ENCODE measurements at places on chromosomes 5 and 9. TPM values are rescaled to one million over a fixed set of nuclear protein-coding genes. Genes with fewer than 3 reads are reported as not detected.

DNA sequence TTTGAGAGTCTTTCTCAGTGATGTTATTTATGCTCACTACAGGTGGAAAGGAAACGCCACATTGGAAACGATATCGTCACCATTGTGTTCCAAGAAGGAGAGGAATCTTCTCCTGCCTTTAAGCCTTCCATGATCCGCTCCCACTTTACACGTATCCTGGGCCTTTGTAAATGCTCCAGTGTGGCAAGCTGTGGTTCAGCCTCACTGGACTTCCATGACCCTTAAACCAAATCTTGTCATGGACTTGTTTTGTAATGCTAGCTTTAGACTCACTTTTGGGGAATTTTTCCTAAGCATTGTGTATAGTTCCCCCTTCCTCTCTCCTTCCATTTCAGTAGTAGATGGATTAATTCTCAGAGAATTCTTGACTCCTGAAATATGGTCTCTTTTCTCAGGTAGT, 60.9 kb upstream of the SLC2A8 start:
- H3K36me3 ChIP-seq = no peaks in the 10 kb centered on the region
- H3K27ac ChIP-seq = no peak overlapping the region
- no peak overlapping the region for H3K4me3 ChIP-seq
- no peaks in the 10 kb centered on the region for H3K27me3 ChIP-seq
- no peak for DNase-seq
- H3K4me1 ChIP-seq = peaks cover 34% of the 10 kb centered on the region

- DNase-seq = no peak
- H3K36me3 ChIP-seq = peaks cover 39% of the 10 kb centered on the region
- H3K4me1 ChIP-seq = peaks cover 7% of the 10 kb centered on the region
- H3K4me3 ChIP-seq = no peak overlapping the region
These were observed 87.6 kb downstream of the MAP1B start for GRCh38 chr5:72194846-72195245.

DNA sequence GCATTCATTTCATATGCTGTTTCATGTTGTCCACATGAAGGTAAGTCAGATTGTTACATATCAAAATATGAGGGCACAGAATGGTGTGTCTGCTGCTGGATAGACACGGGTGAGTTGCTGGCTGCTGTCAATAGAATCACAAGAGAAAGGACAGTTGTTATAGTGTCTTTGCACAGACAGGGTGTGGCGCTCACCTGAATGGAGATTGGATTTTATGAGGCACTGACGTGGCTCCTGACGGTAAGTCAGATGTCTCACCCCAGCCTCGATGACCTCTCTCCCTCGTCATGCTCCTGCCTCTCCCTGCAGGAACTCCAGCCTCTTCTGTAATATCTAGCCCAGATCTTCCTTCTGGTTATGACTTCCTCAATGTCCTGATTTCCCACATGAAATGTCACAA, 75.4 kb upstream of the SELENOP start:
- H3K27ac ChIP-seq = no peak overlapping the region
- H3K4me1 ChIP-seq = peaks cover 18% of the 10 kb centered on the region
- H3K27me3 ChIP-seq = no peaks in the 10 kb centered on the region
- H3K36me3 ChIP-seq = no peaks in the 10 kb centered on the region
- no peak overlapping the region for H3K4me3 ChIP-seq

NUTM2G gene
- total RNA-seq = not detected

N4BP3 gene
- 45.8 TPM for total RNA-seq

DNA sequence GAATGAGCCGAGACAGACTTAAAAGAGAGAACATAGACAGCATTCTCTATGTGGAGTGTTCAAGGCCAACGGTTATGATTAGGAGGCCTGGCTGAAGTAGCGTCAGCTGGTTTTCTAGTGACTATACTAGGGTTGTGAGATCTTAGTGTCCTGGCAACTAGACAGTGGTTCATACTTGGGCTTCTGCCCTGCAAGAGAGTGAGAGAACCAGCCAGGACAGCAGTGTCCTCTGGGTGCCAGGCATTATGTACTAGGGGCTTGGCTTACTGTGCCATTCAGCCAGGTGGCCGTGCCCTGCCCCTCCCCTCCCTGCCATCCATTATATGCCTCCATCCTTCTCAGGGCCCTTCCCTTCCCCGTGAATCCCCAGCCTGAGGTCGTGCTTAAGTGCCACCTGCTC, 56.8 kb downstream of the TRIO start:
- H3K36me3 ChIP-seq = no peaks in the 10 kb centered on the region
- no peak overlapping the region for H3K4me3 ChIP-seq
- no peak overlapping the region for H3K27ac ChIP-seq
- peaks cover 12% of the 10 kb centered on the region for H3K4me1 ChIP-seq

DIAPH1 gene
- 56.2 TPM for total RNA-seq

DNA sequence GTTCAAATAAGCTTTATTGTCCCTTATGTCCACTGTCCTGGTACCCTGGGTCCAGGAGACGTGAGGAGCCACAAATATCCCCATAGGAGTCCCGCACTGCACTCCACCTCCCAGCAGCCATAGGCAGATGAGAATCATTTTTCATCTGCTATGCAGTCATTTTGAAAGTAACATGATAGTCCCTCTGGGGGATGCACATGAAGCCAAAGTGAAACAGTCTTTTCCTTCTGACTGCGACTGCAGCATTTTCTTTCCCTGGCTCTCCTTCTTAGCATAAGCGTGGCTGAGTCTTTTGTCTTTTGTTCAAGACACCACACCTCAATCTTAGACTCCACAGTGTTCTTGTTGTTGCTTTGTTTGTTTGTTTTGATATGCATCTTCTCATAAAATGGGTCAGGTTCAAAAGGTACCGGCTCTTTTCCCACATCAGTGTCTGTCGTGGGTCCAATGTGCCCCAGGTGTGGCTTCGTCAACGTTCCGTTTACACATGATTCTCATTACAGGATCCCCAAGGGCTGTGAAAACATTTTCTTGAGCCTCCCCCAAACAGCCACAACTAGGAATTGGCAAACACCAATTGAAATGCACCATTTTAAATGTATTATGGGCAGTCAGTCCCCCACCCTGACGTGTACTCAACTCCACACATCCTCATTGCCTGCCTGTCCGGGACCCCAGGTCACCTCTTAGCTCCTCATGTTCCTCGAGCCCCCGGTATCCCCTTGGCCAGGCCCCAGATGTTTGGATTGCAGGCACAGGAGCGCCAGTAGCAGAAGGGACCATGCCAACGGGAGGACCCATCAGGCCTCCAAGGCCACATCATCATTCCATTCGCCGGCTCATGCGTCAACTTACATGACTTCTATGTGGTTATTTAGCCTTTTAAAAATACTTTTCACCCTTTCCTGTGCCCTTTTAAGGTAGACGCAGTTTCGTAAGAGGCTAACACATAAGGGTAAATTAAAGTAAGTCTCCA, 237.8 kb upstream of the DAPK1 start:
- peak overlapping the region; percentile 11 for H3K27ac ChIP-seq
- H3K4me1 ChIP-seq = peaks cover 36% of the 10 kb centered on the region
- H3K27me3 ChIP-seq = no peaks in the 10 kb centered on the region
- peak overlapping the region; percentile 26 for H3K4me3 ChIP-seq

GRCh38 chr5:156174225-156174624, 152.7 kb upstream of the SGCD start:
- no peak overlapping the region for H3K27ac ChIP-seq
- no peaks in the 10 kb centered on the region for H3K27me3 ChIP-seq
- no peaks in the 10 kb centered on the region for H3K4me1 ChIP-seq
- DNase-seq = no peak
- H3K36me3 ChIP-seq = no peaks in the 10 kb centered on the region
- no peak overlapping the region for H3K4me3 ChIP-seq

FLT4 gene
- 0.08 TPM for total RNA-seq

DNA sequence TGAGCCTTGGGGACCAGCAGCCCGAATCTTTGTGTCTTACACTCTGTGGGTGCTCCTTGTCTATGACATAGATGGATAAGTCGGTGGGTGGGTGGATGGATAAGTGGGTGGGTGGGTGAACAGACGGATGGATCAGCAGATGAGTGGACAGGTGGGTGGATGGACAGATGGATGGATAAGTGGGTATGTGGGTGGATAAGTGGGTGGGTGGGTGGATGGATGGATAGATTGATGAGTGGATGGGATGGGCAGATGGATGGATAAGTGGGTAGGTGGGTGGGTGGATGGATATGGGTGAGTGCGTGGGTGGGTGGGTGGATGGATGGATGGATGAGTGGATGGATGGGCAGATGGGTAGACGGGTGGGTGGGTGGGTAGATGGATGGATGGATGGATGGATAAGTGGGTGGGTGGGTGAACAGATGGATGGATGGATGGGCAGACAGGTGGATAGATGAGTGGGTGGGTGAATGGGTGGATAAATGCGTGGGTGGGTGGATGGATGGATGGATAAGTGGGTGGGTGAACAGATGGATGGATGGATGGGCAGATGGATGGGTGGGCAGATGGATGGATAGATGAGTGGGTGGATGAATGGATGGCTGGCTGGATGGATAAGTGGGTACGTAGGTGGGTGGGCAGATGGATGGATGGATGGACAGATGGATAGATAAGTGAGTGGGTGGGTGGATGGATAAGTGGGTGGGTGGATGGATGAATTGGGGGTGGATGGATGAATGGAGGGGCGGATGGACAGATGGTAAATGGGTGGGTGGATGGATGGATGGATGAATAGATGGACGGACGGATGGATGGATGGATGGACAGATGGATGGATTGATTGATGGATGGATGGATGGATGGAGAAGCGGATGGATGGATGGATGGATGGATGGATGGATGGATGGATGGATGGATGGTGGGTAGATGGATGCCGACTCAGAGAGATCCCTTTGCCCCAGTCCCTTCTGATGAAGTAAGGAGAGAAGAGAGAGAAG, 121.2 kb downstream of the VAV2 start:
- H3K27ac ChIP-seq = no peak overlapping the region
- peaks cover 32% of the 10 kb centered on the region for H3K4me1 ChIP-seq
- H3K36me3 ChIP-seq = no peaks in the 10 kb centered on the region
- H3K4me3 ChIP-seq = no peak overlapping the region

PBX3 gene
- 75.9 TPM for total RNA-seq
